ENCODE measurements at places on chromosomes 11 and 22.
A peak's percentile ranks its signal among the peaks of the same experiment; 100 is the strongest.

DNA sequence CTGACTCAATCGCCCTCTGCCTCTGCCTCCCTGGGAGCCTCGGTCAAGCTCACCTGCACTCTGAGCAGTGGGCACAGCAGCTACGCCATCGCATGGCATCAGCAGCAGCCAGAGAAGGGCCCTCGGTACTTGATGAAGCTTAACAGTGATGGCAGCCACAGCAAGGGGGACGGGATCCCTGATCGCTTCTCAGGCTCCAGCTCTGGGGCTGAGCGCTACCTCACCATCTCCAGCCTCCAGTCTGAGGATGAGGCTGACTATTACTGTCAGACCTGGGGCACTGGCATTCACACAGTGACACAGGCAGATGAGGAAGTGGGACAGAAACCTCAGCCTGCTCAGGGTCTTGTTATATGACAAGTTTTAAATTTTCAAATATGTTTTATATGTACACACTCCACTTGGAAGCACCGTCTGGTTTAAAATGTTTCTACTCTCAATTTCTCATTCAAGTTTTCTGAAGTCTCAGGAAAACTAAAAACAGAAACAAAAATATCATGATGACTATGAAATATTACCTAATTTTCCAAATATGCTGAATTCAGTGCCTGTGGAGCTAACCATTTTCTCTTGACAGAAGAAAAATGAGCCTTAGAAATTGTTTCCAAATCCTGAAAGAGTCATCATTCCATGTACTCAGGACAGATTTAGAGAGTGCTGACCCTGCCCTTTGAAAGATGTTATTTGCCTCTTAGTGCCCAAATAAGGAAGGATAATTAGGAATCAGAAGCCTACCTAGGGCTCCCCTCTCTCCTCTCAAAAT lies 48.8 kb upstream of the TOP3B start:
- DNase-seq, result no peak

DNA sequence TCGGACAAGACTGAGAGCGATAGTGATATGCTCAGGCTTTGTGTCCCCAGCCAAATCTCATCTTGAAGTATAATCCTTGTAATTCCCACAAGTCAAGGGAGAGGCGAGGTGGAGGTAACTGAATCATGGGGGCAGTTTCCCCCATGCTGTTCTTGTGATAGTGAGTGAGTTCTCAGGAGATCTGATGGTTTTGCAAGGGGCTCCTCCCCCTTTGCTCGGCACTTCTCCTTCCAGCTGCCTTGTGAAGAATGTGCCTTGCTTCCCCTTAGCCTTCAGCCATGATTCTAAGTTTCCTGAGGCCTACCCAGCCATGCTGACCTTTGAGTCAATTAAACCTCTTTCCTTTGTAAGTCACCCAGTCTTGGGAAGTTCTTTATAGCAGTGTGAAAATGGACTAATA lies 7.5 kb upstream of the FOLR2 start:
- DNase-seq, result peak; percentile 25

- no peak for DNase-seq
These were observed 9.0 kb downstream of the DTX4 start for GRCh38 chr11:59180907-59181306.

- no peak for DNase-seq
These were observed 54.2 kb downstream of the PACSIN2 start for GRCh38 chr22:42960531-42961399.

- DNase-seq, result no peak
These were observed 134.1 kb downstream of the SERGEF start for GRCh38 chr11:17878743-17879142.

DNA sequence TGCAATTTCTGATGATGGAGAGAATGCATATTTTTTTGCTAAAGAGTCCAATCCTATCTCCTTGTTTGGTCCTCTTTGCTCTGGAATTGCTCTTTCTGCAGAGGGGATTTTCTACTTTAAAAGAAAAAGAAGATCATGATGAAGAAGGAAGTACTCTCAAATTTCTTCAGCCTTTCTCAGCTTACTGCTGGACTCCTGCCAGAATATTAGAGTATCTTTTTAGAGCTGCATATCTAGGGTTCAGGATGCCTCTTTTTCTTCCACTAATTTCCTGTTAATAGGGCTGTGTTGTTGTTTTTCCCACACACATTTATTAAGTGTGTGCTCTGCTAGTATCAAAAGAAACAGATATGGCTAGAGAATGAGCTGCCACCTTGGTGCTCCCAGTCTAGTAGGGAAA lies 18.2 kb downstream of the UBASH3B start:
- no peak for DNase-seq

DNA sequence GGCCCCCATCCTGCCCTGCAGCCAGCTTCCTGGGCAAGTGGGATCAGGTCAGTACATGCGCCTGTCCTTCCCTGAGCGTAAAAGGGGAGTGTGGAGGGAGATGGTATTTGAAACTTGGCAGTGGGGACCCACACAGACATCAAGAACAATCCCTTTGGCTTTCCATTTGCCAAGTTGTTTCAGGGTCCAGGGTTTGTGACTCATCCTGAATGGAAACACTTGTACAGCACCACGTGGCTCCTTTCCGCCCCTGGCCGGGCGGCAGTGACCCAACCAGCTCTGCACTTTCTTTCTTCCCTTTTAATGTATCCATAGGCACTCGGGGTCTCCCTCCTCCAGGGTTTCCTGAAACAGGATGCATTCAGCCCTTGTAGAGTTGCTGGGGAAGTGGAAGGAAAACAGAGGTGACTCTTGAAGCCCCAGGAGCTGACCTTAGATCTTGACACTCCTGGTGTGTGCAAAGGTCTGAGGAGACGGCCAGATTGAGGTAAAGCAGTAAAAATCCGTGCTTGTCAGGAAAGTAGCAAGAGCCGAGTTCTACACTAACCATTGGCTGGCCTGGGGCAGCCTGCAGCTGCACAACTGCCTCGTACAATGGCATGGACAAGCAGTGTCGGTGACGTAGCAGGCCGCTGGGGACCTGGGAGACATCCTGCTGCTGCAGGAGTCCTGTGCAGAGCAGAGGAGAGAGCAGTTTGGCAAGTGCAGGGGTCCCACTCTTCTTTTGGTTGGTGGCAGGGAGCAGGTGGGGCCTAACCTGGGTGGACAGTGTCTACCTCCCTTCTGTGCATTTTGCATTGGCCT lies 189.8 kb downstream of the SNX19 start:
- peak; percentile 34 for DNase-seq

- DNase-seq, result peak; percentile 37
These were observed 69.8 kb upstream of the KCNQ1OT1 start for GRCh38 chr11:2769409-2770095.

GRCh38 chr22:20244691-20245576 lies 23.2 kb downstream of the RTN4R start:
- DNase-seq, result no peak
